ENCODE measurements at places on chromosomes 16 and 17. TPM values are rescaled to one million over a fixed set of nuclear protein-coding genes. Genes with fewer than 3 reads are reported as not detected.
A peak's percentile ranks its signal among the peaks of the same experiment; 100 is the strongest.

GRCh38 chr16:9378876-9379275, 287.4 kb downstream of the HAPSTR1 start:
- DNase-seq: no peak

DNA sequence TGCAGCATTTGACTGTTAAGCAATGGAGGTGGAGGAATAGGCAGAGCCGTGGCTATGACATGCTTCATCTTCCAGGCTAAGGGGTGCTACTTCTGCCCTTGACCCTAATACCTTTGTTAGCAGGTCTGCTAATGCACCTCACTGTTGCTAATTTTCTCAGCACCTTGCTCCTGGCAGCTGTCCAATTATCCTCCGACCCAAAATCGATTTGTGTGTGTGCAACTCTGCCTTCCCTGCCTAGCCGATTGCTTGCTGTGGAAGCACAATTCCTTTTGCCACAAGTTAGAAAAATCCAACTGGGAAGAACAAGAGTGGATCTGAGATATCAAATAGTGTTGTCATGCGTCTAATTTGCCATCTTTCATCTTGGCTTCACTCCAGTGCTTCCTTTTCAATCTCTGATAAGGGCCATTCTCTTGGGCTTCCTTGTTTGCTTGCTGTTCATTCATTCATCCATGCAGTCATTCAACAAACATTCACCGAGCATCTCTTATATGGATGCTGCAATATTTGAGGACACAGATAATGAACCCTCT, 422.8 kb downstream of the RBFOX1 start:
- DNase-seq: no peak

- DNase-seq: peak; percentile 85
Observed at GRCh38 chr17:32876417-32877163, at the start of gene MYO1D. TSS of gene MYO1D (minus strand) at chr17:32877124. CDS start at chr17:32876872, 252 bp downstream.

DNA sequence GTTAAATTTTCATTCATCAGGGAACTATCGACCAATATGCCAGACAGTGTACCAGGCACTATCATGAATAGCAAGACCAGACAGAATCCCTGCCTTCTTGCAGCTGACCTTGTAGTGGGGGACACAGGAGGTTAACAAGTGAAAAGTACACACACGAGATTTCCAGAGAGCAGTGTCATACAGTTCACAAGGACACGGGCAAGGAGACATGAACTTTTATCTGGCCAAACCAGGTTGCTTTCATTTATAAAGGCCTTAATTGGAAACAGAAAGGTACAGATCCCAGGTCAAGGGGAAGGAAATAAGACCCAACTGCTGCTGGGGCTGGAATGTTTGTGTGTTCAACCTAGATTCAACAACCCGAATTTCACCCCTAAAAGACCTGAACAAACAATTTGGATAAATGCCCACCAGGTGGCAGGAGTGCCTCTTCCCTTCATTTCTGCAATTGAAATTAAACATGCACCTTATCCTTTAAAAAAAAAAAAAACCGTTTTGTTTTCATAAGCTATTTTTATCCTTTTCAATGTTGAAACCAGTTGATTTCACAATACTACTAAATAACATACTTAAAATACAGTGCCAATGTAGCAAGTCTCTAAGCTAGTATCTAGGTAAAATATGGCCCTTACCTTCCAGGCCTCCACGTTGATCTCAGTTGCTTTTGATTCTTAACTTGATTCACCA, 65.9 kb downstream of the EMP2 start:
- peak; percentile 58 for DNase-seq

GRCh38 chr16:89821438-89822187, 5.2 kb upstream of the FANCA start:
- no peak for DNase-seq

DNA sequence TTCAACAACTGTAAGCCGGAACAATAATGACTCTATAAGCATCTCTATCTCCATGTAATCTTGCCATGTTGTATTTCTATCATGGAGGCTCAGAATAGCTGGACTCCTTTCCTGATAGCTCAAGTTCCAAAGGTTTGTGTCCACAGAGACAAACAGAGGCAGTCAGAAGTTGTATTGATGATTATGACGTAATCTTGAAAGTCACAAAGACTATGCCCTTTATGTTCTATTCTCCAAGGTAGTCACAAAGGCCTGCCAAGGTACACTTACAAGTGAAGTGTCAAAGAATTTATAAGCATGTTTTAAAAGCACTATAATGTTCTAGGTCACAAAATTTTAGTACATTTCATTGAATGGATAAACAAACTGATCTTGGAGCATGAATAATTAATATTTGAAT, 542.2 kb downstream of the CDH11 start:
- DNase-seq: no peak

DNA sequence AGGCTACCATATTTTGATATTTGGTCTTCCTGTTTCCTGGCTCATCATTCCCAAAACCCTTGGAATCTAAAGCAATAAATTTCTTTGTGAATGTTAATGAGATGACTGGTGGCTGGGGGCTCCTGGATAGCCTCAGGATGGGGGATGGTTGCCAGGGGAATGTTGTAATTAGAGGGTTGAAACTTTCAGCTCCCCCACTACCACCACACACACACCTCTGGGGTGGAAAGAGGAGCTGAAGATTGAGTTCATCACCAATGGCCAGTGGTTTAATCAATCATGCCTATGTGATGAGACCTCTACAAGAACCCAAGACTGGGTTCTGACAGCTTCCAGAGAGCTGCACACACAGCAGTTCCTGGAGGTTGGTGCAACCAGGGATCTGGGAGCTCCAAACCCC, 59.1 kb downstream of the HS3ST3A1 start:
- DNase-seq: no peak

DNA sequence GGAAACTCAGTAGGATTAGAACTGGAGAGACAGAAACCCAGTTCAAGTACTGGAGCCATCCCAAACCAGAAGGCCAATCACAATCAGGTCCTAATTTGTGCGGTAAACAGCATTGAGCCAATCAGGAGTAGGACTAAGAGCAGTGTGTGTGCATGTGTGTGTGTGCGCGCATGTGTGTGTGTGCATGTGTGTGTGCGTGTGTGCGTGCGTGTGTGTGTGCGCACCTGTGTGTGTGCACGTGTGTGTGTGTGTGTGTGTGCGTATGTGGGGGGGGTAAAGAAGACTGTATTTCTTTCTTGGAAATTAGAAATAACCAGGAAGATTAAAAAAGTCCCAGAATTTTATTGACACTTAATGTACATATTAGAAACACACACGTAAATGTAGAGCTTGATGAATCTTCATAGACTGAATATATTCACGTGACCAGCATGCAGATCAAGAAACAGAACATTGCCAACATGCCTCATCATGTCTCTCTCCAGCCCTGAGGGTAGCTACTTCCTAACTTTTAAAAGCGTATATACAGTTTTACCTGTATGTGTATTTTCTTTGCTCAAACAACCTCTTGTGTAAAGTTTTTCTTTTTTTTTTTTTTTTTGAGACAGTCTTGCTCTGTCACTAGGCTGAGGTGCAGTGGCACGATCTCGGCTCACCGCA, 919 bp upstream of the DHRS7C start:
- no peak for DNase-seq

- no peak for DNase-seq
Observed at GRCh38 chr17:36720131-36720530, 118.7 kb downstream of the MRM1 start.

DNA sequence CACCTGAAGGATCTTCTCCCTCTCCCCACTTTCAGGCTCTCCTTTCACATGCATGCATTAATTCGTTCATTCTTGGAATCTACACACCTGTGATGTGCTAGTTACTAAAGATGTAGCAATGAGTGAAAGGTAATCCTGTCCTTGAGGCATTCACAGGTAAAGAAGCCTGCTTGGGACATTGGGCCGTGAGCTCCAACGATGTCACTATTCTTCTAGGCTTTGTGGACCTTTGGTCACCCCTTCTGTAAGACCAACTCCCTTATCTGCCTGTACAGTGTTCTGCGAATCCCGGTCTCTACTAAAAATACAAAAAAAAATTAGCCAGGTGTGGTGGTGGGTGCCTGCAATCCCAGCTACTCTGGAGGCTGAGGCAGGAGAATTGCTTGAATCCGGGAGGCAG, 608.5 kb downstream of the MAF start:
- DNase-seq: no peak

GRCh38 chr17:1124896-1125787, 54.6 kb downstream of the ABR start:
- no peak for DNase-seq

DNA sequence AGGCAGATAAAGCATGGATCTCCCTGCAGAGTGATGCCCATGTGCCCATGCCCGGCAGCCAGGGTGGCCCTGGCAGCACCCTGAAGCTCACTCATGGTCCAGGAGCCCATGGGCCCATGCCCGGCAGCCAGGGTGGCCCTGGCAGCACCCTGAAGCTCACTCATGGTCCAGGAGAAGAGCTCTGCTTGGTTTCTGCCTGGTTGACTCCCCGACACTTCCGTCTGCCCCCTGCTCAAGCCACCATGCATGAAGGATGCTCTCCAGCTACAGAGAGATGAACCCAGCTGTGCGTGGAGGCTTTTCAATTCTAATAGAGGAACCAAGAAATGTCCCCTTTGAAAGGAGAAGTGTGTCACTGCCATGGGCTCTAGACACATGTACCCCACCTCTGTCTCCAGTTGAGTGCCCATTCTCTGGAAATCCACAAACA, 8.7 kb downstream of the CCL17 start:
- no peak for DNase-seq

DNA sequence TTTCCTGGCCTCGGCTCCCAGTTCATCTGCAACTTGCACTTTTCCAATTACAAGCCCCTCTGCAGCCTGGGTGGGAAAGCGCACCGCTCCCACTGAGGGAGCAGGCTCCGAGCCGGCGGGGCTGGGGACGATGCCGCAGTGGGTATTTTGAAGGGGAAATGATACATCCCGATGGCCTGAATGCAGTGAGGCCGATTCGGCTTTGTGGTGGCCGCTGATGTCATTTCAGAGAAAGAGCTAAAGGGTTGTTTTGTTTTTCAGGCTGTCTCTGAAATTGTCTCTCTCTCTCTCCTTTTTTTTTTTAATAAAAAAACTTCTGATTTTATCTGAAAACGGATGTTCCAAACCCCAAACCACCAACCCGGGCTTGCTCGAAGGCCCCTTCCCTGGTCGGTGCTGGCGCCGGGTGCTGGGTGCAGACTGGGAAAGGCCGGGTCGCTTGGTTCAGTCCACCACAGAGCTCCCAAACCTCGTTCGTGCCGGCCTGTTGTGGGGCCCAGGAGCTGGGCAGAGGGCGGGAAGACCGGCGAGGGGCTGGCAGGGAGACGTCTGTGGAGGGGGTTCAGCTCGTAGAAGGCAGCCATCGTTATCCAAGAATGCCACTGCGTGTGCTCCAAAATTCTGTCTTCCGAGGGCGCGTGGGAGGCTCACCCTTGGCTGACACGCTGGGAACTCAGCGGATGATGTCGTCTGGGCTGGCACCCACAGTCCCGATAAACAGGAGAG, 102.8 kb downstream of the FOXL1 start:
- no peak for DNase-seq

DNA sequence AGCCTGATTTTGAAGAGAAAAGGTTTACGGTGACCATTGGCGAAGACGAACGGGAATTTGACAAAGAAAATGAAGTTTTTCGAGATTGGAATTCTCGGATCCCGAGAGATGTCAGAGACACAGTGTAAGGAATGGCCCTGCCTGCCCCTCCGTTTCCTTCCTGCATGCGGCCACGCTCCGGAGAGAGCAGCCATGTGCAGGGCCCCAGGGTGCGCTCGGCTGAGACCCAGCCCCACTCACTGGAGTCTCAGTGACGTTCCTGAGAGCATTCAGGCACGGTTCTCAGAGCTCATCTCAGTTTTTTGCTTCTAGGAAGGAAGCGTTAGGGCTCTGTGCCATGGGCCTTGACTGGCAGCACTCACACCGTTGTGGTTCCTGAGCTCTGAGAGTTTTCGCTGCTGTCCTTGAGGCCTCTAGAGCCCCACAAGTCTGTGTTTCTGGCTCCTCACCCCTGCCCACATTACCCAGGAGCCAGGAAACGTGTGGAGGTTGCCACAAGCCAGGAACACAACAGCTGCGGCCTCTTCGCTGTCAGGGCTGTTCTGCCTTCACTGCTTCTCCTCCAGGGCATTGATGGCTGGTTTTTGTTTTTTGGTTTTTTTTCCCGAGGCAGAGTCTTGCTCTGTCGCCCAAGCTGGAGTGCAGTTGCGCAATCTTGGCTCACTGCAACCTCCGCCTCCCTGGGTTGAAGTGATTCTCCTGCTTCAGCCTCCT, 29.8 kb downstream of the ZC3H18 start:
- DNase-seq: no peak

DNA sequence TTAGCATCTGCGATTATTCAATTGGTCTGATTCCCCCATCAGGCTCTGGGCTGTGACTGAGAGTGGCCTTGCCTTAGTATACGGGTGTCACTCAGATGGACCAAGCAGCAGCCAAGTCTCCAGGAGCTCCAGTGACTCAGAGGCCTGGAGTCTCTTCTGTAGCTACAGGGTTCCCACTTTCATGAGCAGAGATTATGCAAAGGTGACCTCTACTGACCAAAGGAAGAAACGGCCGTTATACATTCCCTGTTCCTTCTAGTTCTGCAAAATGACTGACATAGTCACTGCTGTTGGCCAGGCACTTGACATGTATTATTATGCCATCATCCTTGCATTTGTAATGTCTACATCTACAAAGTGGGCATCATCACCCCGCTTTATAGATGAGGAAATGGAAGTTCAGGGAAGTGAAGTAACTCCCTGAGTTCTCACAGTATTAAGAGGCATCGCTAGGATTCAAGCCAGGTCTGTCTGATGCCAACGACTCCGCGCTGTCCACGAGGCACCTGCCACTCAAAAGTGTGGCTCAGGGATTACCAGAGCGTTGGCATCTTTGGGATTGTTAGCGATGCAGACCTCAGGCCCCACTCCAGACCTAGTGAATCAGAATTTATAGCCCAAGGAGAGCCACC, 23.3 kb downstream of the SLC38A7 start:
- peak; percentile 50 for DNase-seq

- peak; percentile 72 for DNase-seq
Observed at GRCh38 chr16:66953462-66954096, 7.5 kb upstream of the CES3 start.

Gene LHX1
- total RNA-seq: not detected

Gene TP53TG3D
- total RNA-seq: not detected

Gene TEKT3
- 0.64 TPM for total RNA-seq

Gene TPSB2
- 18.6 TPM for total RNA-seq

Gene STX1B
- total RNA-seq: 0.75 TPM

Gene C16orf54
- total RNA-seq: 1.6 TPM

Gene TNP2
- not detected for total RNA-seq
